ENCODE measurements at places on chromosomes 1 and 21.

GRCh38 chr1:182348961-182349747, 42.4 kb downstream of the GLUL start:
- DNase-seq, result no peak

GRCh38 chr1:55912438-55912837, 666.9 kb downstream of the PLPP3 start:
- no peak for DNase-seq

- no peak for DNase-seq
Measured at GRCh38 chr1:231553320-231553719, 24.9 kb downstream of the TSNAX start.

DNA sequence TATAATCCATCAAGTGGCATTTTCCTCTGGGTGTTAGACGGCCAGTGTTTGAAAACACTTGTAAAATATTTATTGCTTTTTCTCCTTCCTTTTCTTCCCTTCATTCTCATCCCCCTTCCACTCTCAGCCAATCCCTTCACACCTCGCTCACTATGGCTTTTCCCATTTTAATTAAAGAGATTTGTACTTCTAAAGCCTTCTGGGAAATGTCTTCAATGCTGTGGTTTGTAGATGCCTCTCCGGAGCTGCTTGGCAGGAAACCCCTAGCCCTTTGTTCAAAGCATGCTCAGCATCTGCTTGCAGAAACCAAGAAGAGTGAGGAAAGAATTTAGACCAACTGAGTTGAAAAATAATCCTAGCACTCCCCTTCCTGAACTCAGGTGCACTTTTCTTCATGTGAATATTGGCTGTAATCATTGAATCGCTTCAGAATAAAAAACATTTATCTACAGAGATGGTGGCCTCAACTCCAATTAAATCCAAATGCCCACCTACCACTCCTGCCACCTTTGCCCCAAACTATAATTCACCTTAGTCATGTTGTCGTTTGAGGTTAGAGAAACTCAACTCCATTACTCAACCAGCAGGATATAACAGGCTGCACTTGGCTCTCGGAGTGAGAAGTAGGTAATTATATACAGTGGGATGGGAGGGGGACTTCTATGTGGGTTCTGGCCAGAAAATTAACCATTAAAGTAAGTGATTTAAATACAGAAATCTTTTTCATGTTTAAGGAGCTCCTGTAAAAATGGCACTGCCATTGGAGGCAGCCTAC, 659.4 kb upstream of the CAMK1G start:
- DNase-seq, result no peak

DNA sequence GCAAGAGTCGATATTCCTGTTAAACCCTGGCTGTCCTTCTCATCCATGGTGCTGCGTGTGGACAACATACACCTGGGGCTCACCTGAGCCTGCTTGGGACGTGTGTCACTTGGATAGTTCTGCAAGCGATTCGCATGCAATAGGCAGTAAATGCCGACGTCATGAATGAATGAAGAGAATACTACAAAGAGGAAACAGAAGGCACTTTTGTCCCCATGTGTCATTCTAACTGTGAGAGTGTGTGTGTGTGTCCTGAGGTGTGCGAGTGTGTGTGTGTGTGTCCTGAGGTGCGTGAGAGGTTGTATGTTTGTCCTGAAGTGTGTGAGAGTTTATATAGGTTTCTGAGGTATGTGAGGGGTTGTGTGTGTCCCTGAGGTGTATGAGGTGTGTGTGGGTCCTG, 647 bp upstream of the TCP10L start:
- DNase-seq, result no peak

GRCh38 chr1:187956975-187957374, 1128.2 kb downstream of the PLA2G4A start:
- no peak for DNase-seq

GRCh38 chr1:107135463-107135862, 5.4 kb upstream of the NTNG1 start:
- no peak for DNase-seq

GRCh38 chr1:28933918-28934317, 19.5 kb downstream of the EPB41 start:
- no peak for DNase-seq

GRCh38 chr1:199747984-199748383, 279.5 kb upstream of the NR5A2 start:
- DNase-seq, result no peak

- no peak for DNase-seq
Measured at GRCh38 chr21:39173716-39174680, 9.3 kb downstream of the PSMG1 start.

GRCh38 chr21:41359286-41359685, 2.5 kb upstream of the MX2 start:
- no peak for DNase-seq

GRCh38 chr1:56190806-56191365, 388.5 kb downstream of the PLPP3 start:
- DNase-seq, result no peak

- no peak for DNase-seq
Measured at GRCh38 chr1:15337656-15338402, 71.9 kb upstream of the EFHD2 start.

- DNase-seq, result no peak
Measured at GRCh38 chr1:89064632-89065031, 376 bp downstream of the GBP1 start.

GRCh38 chr1:40049725-40050124, 9.2 kb downstream of the CAP1 start:
- no peak for DNase-seq

DNA sequence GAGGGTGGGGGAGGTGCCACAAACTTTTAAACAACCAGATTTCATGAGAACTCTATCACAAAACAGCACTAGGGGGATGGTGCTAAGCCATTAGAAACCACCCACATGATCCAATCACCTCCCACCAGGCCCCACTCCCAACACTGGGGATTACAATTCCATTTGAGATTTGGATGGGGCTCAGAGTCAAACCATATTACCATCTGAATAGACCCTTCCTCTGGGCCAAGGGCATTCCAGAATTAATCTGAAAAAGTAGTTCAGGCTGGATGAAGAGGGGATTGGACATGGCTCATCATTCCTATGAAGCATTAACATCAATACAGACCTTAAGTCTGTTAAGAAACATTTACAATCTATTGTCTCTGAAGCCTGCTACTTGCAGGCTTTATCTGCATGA, 149.9 kb upstream of the DNAH14 start:
- DNase-seq, result no peak

DNA sequence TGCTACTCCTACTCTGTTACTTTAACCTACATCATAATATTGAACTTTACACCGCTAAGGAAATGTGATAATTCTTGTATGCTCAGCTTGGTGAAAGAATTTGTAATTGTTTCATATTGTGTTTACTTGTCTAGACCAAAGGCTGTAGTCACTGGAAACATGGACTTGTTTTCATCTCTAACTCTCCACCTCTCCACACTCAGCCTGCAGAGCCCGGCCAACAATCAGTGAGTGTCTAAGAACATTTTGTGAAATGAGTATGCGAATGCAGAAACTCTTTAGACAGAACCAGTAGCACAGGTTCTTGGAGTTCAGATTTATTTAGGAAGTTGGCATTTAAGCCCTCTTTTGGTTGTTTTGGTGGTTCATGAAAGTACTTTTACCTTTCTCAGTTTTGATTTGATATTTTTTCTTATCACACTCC, 3.2 kb upstream of the RWDD3 start:
- DNase-seq, result no peak

DNA sequence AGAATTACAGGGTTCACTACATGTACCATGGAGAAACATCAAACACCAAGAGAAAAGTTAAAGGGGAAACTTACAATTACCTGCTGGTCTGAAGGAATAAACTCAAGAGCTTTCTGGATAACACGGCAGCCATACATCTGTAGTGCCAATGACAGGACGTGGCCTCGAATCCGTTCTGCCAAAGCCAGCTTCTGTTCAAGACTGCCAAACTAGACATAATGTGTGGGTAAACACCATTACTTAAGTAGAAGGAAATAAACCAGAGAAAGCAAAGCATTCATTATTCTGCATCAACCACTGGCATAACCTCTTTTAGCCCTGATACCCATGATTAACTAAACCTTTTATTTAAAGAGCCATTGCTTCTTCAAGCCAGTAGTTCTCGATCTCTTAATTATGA, 41.5 kb upstream of the SDC3 start:
- DNase-seq, result no peak

- DNase-seq, result no peak
Measured at GRCh38 chr1:67019600-67020136, 34.3 kb downstream of the SLC35D1 start.

- no peak for DNase-seq
Measured at GRCh38 chr1:206472454-206472853, 2.2 kb downstream of the IKBKE start.

Data from T-helper 9 cell (primary cell).